ENCODE measurements at places on chromosomes 1 and 21. TPM values are rescaled to one million over a fixed set of nuclear protein-coding genes. Genes with fewer than 3 reads are reported as not detected.

DPYD gene
- 9.0 TPM for total RNA-seq

DNA sequence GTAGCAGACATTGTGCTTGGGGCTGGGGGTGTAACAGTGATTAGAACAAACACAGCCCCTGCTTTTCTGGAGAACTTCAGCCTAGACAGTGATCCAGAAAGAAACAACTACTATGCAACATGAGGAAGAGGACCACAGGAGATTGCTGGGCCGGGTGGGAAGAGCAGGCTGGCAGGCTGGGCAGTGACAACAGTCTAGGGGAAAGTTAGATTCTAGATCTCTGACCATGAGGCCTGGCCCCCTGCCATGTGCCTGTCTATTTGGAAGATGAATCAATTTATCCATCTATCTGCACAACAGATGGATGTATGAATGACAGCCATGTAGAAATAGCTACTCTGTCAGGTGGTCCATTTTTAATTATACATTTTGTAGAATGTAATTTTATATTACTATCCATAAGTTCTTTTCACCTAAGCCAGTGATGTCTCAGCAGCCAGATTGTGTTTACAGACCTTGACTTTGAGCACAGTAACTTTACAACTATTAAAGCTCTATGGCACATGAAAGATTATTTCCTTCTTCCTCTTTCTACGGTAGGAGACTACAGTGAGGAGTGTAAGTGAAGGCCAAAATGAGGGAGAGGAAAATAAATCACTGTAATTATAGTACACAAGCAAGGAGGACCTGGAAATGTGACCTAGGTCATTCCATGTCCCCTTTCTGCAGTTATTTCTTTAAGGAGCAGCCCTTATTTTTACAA is 15.5 kb downstream of the CLIC6 start:
- no peaks in the 10 kb centered on the region for H3K27me3 ChIP-seq
- no peak overlapping the region for H3K4me3 ChIP-seq
- peaks cover 2% of the 10 kb centered on the region for H3K4me1 ChIP-seq

DNA sequence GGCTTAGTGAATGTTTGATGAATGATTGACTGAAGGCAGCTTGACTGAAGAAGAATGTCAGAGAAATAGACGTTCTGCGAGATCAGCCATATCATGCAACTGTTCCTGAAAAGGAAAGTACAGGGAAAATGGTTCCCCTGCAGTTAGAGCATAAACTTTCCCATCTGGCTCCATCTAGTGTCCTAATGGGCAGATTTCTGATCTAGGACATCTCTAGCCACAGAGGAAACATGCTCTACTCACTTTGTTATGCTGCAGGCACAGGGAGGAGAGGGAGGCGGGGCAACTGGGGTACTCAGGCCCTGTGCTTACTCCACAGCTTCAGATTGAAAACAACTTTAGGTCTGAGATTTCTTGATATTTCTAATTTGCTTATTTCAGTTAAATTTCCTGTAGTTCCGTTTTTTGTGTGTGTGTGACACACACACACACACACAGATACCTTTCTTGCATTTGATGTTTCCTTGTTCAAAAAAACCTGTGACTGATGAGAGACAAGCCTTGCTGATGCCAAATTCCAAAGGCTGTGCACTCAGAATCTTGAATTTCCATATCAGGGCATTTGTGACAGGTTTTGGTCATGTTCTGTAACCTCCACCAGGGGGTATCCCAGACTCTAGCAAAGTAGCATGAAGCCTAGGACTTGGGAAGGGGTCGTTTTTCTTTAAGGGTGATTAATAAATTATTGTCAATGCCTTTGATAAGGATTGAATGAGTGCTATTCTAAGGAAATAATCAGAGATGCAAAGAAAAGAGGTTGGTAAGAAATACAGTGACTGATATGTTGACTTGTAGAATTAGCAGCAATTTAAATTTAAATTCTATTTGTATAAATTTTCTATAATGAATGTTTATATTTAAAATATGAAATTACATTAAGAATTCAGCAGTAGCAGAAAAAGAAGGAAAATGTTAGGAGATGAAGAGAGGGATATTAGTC is 139.7 kb upstream of the BEND5 start:
- H3K4me3 ChIP-seq = no peak overlapping the region
- no peaks in the 10 kb centered on the region for H3K36me3 ChIP-seq
- DNase-seq = no peak
- H3K4me1 ChIP-seq = peaks cover 28% of the 10 kb centered on the region
- peak overlapping the region; percentile 17 for H3K27ac ChIP-seq

DNA sequence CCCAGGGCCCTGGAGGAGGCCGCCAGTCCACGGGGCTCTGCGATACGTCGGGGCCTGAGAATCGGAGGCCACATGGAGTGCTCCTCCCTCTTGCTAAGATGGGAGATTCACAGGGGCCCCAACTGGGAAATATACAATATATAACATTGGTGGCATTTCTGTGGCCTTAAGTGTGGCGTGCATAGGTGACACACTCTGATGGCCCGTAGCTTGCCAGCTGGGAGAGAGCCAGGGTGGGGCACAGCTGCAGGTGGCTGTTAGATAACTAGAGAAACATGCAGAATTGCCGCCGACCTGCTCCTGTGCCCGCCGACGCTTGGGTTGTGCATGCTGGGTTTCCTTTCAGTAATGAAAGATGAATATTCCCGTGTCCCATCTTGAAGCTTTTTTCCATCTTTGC is 30.1 kb downstream of the UMODL1 start:
- H3K27ac ChIP-seq = no peak overlapping the region
- no peaks in the 10 kb centered on the region for H3K36me3 ChIP-seq
- no peak for DNase-seq

DNA sequence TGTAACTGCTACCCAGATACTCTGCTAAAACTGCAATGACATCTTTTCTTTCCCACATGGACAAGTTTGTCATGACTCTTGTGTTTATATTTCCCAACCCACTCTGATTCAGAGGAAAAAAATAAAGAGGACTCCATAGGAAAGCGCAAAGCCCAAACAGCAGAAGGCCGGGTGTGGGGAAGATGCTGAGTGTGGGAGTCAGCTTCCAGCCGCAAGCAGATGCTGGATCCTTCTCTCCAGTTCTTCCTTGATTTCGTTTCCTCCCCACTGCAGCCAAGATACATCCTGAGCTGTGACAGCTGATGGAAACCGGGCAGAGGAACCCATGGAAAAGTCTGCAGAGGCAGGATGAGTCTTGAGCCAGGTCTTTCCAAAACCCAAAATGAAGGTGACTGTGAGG is 498.2 kb downstream of the PLPP3 start:
- H3K27me3 ChIP-seq = peaks cover 10% of the 10 kb centered on the region
- H3K36me3 ChIP-seq = no peaks in the 10 kb centered on the region
- H3K27ac ChIP-seq = no peak overlapping the region

DNA sequence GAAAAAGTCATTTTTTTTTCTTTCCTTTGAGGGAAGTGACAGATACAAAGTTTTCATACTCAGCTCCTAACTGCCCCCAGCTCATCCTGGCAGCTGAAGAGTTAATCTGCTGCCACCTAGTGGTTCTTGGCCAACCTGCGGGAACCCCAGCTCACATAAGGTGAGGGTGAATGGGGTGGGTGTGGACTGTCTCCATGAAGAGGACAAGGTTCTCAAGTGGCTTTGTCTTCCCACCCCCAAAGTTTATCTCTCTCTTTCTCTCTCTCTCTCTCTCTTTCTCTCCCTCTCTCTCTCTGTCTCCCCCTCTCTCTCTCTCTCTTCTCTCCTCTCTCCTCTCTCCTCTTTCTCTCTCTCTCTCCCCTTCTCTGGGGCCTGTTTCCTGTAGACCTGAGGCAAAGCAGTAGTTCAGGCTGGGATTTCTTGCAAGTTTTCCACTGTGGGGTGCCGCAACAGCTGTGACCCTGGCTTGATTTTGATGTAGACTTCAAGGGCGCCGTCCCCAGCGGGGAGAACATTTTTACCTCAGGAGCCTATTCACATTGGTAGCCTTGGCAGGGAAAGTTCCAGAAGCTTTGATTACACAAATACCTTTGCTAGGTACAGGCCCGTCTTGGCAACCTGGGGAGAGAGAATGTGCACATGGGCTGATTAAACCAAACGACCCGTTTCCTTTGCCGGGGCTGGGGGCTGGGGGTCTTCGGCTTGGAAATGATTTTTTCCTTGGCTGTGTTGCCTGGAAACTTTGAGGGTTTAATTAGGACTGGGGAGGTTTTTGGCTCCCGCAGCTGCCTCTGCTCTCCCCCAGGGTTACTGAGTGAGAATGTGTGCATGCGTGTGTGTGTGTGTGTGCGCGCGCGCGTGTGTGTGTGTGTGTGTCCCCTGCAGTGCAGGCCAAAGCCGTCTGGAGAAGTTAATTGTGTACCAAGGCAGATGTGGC is 135.9 kb downstream of the TM2D1 start:
- no peak overlapping the region for H3K4me3 ChIP-seq
- no peaks in the 10 kb centered on the region for H3K4me1 ChIP-seq
- H3K36me3 ChIP-seq = no peaks in the 10 kb centered on the region
- DNase-seq = peak; percentile 61
- H3K27ac ChIP-seq = no peak overlapping the region

- no peak overlapping the region for H3K4me3 ChIP-seq
- no peaks in the 10 kb centered on the region for H3K36me3 ChIP-seq
- H3K27ac ChIP-seq = peak overlapping the region; percentile 54
- H3K4me1 ChIP-seq = peaks cover 31% of the 10 kb centered on the region
These were observed 14.9 kb upstream of the MACF1 start for GRCh38 chr1:39189592-39190041.

GRCh38 chr1:3676581-3677470 is 24.5 kb downstream of the TP73 start:
- H3K27me3 ChIP-seq = peaks cover 32% of the 10 kb centered on the region
- no peaks in the 10 kb centered on the region for H3K36me3 ChIP-seq
- H3K4me1 ChIP-seq = peaks cover 3% of the 10 kb centered on the region

GRCh38 chr1:162753001-162753658 is 37.4 kb upstream of the HSD17B7 start:
- H3K4me1 ChIP-seq = peaks cover 2% of the 10 kb centered on the region
- no peak overlapping the region for H3K27ac ChIP-seq
- no peaks in the 10 kb centered on the region for H3K36me3 ChIP-seq
- no peaks in the 10 kb centered on the region for H3K27me3 ChIP-seq
- H3K4me3 ChIP-seq = no peak overlapping the region

DNA sequence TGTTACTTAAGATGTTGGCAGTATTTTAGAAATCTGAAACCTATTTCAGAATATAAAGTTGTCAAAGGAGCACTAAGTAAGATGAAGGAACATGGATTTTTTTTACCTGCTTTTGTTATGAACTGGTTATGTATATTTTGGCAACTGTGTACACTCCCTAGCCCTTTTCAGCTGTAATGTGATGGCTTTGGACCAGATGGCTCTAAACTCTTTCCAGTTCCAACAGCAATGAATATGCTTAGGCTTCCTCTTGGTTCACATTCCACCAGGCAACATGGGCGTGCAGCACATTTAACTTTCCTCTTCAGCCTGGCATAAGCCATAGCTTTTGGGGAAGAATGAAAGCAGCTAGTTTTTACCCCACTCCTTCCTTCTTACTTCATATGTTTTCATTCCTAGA is 95.6 kb upstream of the ADAMTS5 start:
- H3K27ac ChIP-seq = no peak overlapping the region
- H3K4me3 ChIP-seq = no peak overlapping the region
- H3K27me3 ChIP-seq = no peaks in the 10 kb centered on the region
- no peaks in the 10 kb centered on the region for H3K4me1 ChIP-seq

DNA sequence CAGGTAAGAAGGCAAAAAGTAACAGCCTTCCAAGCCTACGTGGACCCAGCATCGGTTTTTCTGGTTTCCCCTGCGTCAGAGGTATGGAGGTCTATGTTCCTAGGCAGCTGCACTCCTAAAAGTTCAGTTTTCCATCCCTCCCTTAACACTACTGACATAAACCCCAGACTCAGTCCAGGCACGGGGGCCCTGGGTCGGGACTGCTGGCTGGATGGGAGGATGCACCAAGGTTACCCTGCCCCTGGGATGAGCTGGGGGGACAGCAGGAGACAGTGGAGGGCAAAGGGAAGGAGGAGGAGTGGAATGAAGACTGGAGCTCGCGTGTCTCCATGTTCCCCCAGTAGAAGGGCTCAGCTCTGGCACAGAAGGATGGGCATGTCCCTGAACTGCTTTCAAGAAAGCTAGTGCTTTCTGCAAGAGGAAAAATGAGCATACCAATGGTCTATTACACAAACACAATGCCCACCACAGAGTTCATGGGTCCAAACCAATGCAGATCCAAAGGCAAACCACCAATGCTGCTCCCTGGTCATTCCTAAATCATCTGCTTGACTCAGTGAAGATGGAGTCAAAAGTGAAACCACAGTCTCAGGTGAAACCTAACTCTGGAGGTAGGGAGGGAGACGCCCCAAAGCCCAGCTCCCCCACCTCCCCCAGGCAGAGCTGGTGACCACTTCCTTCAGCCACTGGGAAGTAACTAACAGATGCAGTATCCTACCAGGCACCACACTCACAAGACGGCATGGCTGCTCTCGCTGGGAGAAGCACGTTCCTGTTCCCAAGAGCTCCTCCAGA is 54.9 kb downstream of the CD46 start:
- no peak overlapping the region for H3K27ac ChIP-seq
- peaks cover 12% of the 10 kb centered on the region for H3K4me1 ChIP-seq
- H3K4me3 ChIP-seq = no peak overlapping the region
- peaks cover 3% of the 10 kb centered on the region for H3K36me3 ChIP-seq

DNA sequence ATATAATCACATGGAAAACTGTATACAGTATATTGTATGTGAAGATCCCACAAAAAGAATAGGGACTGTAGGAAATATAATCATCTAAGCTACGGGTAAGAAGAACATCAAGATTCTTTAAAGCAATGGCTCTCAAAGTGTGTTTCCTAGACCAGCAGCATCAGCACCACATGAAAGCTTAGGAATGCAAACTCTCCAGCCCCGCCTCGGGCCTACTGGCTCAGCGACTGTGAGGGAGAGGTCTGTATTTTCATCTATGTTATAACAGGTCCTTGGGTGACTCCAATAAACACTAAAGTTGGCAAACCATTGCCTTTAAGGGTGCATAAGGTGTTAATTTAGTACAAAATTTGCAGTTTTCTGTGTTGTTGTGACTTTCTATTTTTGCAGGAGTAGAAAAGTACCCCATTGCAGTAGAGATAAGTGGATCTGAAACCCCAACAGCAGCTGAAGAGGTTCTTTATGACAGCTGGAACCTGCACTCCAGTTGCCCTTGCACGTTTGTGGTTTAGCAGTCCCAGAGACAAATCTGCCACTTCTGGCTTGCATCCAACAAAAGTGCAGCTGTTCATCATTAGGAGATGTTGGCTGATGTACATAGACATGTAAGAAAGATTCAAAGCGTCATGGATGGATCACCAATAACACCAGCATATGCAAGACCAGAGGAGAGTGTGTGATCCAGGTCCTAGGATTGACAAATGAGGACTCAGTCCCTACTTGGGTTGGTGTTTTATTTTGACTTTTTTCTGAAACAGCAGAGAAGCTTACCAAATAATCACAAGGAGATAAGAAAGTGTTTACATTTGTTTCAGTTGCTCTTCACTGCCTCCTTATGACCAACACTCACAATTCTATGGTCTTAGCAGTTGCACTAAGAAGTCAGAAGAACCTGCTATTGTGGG is 15.9 kb upstream of the IFNAR1 start:
- no peaks in the 10 kb centered on the region for H3K36me3 ChIP-seq
- H3K4me1 ChIP-seq = peaks cover 7% of the 10 kb centered on the region
- no peak overlapping the region for H3K4me3 ChIP-seq
- H3K27me3 ChIP-seq = no peaks in the 10 kb centered on the region
- DNase-seq = no peak
- no peak overlapping the region for H3K27ac ChIP-seq

Measured in progenitor cell of endocrine pancreas (in vitro differentiated cells).